ENCODE measurements at places on chromosomes 6 and 20. TPM values are rescaled to one million over a fixed set of nuclear protein-coding genes. Genes with fewer than 3 reads are reported as not detected.

Gene RAET1L
- not detected for total RNA-seq

Gene MYLK4
- 0.30 TPM for total RNA-seq

Gene GABRR1
- total RNA-seq = not detected

Gene GTF2H4
- 12.5 TPM for total RNA-seq

Gene ELOVL2
- total RNA-seq = 0.89 TPM

Gene KIF25
- total RNA-seq = 0.14 TPM

Gene MBOAT1
- 1.6 TPM for total RNA-seq

Gene CDSN
- not detected for total RNA-seq

Gene CST5
- not detected for total RNA-seq

Gene PTK6
- 0.18 TPM for total RNA-seq

Gene OPN5
- total RNA-seq = not detected

Gene CRISP3
- total RNA-seq = not detected
